ENCODE measurements at places on chromosomes 6 and 20.

- DNase-seq, result peak; percentile 47
Observed at GRCh38 chr6:109381061-109381746, 1.1 kb downstream of the CD164 start.

DNA sequence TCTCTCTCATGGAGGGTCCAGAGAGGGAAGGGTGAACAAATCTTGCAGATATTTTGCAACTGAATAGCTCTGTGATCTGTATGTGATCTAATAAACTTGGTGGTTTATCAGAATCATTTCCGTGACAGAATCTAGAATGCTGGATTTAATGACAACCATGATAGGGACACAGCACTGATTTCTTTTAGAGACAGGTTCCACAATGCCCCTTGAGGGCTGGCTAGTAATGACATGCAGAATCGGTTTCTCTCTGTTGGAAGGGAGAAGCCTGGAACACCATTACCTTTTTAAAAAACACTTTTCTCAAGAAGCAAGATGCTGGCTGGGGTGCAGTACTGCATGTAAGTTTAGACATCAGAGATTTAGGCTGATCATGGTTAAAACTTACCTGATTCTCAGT lies 313.4 kb downstream of the CDH26 start:
- no peak for DNase-seq

GRCh38 chr6:53192682-53193188 lies 44.1 kb upstream of the GCM1 start:
- DNase-seq, result peak; percentile 60

GRCh38 chr20:168876-169275 lies 11.6 kb downstream of the DEFB127 start:
- DNase-seq, result no peak

DNA sequence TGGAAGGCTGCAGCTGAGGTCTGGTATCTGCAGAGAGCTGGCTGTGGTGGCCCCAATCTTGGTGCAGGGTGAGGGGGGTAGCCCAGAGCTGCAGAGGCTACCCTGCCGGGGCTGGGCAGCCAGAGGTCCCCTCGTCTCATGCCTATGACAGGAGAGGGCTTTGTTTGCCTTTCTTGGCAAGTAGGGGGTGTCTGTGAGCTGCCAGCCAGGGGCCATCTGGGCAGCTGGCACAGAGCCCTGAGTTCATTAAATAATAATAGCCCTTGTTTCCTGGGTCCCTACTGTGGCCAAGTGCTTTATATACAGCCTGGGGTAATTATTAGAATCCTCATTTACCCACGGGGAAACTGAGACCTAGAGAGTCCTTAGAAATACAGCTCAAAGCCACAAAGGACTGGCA lies 66.6 kb downstream of the EZR start:
- peak; percentile 98 for DNase-seq

- peak; percentile 87 for DNase-seq
Observed at GRCh38 chr6:27078734-27079357, 168.7 kb upstream of the PRSS16 start.

- DNase-seq, result no peak
Observed at GRCh38 chr6:72890233-72890632, 268.4 kb downstream of the KCNQ5 start.

DNA sequence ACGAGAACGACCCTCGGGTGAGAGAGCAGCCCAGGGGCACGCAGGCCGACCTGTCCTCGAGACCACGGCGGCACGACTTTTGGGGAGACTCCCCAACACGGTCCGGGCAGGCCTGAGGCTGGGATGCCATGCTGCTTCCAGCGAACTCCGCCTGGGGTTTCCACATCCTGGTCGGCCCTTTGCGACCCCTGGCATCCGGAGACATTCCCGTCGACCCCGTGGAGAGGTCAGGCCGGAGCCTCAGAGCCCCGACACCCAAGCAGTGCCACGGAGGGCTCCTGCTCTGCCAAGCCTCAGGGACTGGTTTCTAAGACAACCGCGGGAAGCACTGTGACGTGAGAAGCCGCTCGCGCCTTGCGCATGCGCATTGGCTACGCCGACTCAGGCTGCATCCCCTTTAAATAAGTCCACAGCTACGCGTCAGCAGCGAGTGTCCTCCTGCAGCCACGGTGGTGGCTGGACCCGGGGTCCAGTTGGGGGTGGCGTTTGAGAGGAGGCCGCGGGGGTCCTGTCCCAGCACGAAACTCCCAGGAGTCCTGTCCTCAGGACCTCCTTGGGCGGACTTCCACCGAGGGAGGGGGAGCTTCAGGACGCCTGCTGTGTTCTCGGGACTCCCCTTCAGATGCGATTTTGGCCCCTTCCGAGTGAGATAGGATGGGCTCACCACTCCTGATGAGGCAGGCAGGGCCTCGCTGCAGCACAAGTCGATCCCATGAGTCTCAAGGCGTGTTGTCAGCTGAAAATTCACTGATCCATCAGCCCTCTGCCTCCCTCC lies 1089.3 kb upstream of the DEFB115 start:
- DNase-seq, result no peak

- DNase-seq, result no peak
Observed at GRCh38 chr6:47188588-47189021, 121.1 kb downstream of the TNFRSF21 start.

DNA sequence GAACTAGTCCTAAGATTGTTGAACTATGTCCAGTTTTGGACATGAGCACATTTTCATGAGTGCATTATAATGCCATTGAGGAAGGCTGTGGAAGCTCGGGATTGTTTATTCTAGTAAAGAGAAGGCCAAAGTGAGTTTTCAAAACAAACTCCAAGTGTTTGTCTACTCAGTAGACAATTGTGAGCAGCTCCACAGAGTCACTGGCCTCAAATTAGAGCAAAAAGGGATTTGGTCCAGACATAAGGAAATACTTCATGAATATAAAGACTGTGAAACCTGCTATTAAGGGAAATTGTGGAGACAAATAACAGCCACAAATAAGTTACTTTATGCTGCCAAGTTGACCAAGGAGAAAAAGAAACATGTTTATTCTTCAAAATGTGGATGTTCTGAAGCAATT lies 42.6 kb upstream of the PREP start:
- no peak for DNase-seq

DNA sequence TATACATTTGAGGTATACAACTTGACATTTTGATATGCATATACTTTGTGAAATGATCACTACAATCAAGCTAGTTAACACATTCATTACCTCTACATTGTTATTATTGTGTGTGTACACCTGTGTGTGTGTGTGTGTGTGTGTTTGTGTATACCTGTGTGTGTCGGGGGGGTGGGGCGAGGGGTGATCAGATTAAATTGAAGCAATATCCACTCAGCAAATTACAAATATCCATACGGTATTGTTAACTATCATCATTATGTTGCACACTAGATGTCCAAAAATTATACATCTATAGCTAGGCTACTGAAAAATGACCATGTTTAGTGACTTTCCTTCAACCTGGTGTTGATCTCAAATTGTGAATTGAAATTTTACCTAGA lies 1.8 kb downstream of the RHAG start:
- no peak for DNase-seq

DNA sequence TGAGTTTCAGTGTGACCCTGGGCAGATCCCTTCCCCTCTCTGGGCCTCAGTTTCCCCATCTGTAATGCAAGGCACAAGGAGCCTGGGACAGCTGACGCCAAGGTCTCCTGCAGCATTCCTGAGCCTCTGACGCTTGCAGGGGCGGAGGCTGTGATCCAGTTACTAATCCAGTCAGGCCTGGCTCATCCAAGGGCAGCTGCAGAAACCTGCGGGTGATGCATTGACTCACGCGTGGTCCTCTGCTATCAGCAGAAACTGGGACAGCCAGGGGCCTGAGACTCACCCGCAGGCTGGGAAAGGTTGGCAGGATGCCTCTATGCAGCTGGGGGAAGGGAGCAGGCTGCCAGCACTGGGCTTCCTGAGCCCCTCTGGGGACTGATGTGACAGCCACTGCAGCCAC lies 65.0 kb upstream of the SIRPA start:
- no peak for DNase-seq

DNA sequence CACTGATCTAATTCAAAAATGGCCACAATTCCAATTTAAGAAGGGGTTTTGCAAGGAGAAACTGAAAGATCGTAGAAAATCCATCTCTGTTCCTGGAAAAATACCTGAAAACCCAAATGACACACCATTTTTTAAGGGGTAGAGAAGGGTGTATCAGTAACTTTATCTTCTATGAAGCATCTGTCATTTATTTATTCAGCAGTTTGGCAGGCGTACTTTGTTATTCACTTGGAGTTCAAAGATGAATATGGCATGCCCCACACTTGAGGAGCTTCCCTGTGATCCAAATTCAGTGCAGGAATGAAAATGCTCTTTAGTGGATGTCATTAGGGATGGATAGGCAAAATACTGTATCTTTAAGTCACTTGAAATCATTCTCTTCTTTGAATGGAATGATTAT lies 7.2 kb downstream of the HINT3 start:
- no peak for DNase-seq

DNA sequence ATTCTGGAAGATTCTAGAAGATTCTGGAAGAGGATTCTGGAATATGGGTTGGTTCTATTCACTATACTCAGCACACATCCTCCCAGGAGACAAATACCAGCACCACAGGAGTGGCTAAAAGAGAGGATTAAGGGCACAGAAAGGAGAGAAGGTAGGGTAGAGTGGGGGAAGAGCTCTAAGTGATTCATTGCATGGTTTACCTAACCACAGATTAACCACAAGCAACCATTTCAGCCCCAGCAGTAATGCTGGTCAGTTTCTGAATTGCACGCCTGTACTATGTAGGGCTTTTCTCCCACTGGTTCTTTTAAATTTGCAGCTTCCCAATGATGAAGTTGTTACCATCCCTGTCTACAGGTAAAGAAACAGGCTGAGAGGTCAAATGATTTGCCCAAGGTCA lies 192.7 kb upstream of the PMEPA1 start:
- DNase-seq, result no peak

- no peak for DNase-seq
Observed at GRCh38 chr6:41441598-41442351, 104.4 kb upstream of the FOXP4 start.

DNA sequence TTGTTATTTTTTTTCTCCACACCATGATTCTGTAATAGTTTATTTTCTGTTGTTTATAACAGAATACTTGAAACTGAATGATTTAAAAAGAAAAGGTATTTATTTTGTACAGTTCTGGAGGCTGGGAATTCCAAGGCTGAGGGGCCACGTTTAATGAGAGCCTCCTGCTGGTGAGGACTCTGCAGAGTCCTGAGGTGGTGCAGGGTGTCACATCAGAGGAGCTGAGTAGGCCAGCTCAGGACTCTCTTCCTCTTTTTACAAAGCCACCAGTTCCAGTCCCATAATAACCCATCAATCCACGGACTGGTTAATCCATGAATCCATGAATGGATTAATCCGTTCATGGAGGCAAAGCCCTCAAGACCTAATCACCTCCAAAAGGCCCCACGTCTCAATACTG lies 71.6 kb downstream of the TFAP2A start:
- DNase-seq, result no peak

DNA sequence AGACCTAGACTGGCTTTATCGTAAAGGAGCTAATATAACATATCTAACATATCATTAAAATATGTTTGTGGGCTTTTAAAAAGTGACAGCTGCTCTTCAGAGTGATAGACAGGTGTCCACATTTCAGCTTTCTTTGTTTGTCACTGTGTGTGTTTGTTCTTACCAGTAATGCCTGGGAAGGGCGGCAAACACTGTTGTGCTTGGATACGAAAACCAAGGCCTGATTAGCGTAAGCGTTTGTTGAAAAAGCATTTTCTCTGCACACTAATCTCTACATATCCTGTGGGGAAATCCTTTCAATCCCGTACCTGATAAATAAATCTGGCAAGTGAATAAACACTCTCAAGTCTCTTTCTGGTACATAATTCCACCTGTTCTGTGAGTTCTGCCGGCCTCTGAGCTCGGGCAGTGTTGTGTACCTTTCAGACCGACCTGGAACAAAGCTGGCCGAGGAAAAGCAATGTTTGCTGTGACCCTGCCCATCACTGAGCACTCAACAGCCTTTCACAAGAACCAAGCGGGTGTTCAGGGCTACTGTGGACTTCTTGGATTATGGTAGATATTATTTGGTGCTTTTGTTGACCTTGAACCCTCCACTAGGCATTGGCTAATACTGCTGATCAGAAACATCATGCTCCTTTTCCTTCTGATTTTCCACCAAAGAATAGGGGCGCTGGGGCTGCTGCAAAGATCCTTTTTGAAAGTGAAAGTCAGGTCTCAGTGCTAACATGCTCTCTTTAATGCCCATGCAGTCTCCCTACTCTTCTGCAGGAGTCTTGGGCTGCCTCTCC lies 100.4 kb downstream of the CD83 start:
- no peak for DNase-seq

GRCh38 chr6:161547617-161548016 lies 273.8 kb upstream of the AGPAT4 start:
- peak; percentile 39 for DNase-seq

DNA sequence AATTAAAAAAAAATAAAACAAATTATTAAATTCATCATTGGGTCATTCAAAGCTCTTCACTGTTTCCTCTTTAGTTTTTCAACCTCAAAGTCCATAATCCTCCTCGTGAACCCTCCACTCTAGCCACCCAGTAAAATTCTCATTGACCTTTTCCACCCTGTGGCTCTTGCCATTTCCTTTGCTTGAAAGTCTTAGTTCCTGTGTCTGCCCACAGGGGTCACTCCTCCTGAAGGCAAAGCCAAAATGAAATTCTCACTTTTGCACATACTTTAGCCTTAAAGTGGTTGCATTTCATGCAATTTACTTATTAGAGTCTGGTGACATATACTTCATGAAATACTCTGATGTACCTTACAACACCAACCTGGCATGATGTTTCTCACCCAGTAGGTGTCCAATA lies 263.7 kb downstream of the BMP2 start:
- DNase-seq, result no peak

GRCh38 chr6:144017166-144018094 lies 9.4 kb upstream of the PLAGL1 start:
- no peak for DNase-seq

GRCh38 chr6:162014069-162014811 lies 713.3 kb downstream of the PRKN start:
- DNase-seq, result no peak

GRCh38 chr6:29917857-29918256 lies 24.5 kb upstream of the HLA-A start:
- DNase-seq, result no peak

DNA sequence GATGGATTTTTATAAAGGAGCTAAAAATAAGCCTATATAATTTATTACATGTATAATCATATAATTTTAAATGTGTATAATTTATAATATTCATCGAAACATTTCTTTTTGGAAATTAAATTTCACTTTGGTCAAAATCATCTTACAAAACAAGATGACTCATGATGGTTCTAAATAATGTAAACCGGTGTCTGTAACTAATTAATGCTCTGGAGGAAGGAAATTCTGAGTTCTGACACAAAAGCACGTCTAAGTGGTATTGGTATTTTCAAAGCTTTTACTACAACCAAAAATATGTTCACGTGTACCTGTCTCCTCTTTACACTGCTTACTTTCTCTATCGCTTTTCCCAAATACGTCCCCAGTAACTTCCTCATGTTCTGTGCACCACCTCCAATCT lies 134.1 kb downstream of the MTHFD1L start:
- DNase-seq, result no peak
